ENCODE measurements at places on chromosomes 1 and 21. TPM values are rescaled to one million over a fixed set of nuclear protein-coding genes. Genes with fewer than 3 reads are reported as not detected.

- no peak for DNase-seq
- no peaks in the 10 kb centered on the region for H3K27me3 ChIP-seq
- no peaks in the 10 kb centered on the region for H3K36me3 ChIP-seq
- H3K4me3 ChIP-seq, result no peak overlapping the region
- peaks cover 68% of the 10 kb centered on the region for H3K4me1 ChIP-seq
These were observed 7.6 kb downstream of the SIPA1L2 start for GRCh38 chr1:232622378-232622777.

DNA sequence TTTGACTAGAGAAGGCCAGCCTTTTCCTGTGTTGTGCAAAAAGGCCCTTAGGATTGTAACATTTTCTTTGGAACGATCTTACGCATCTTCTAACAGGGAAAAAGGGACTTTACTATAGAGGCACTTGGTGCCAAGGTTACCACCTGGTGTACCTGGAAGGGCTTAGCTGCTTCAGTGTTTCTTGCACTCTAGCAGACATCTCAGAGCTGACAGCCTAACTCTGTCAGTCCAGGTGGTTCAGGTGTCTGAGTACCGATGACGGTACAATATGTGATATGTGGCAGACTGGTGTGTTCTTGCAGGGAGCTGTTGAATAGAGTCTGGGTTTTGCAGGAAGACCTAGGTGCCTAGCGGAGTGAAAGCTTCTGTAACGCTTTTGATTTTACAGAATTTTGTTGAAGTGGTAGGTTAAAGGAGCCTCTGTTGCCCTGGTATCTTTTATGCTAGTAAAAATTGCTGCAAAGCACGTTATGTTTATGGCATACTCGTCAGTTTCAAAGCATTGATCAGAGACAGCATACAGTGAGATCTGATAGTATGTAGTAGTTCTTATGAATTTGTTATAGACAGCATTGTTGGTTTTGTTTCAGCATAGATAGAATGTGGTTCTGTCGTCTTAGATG is 1.4 kb downstream of the MAGI3 start:
- no peaks in the 10 kb centered on the region for H3K36me3 ChIP-seq
- no peaks in the 10 kb centered on the region for H3K27me3 ChIP-seq
- peak overlapping the region; percentile 98 for H3K4me3 ChIP-seq
- peaks cover 48% of the 10 kb centered on the region for H3K4me1 ChIP-seq

- peak overlapping the region; percentile 42 for H3K4me3 ChIP-seq
- no peak for DNase-seq
- no peaks in the 10 kb centered on the region for H3K27me3 ChIP-seq
- no peaks in the 10 kb centered on the region for H3K36me3 ChIP-seq
- no peak overlapping the region for H3K27ac ChIP-seq
These were observed 317 bp downstream of the SPAG17 start for GRCh38 chr1:118184739-118185083.

DNA sequence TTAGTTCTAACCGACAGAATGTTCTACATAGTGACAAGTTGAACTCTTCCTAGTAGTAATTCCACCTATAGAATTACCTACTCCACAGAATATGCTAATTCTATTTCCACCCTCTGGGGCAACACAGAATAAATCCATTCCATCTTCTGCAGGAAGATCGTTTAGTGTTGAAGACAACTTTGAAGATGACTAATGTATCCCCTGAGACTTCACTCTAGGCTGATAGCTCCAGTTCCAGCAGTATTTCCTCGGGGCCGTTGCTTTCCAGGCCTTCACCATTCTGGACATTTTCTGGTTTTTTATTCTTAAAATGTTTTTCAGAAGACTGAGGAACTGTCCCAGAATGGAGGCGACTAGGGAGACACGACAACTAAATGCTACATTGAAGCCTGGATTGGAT is 61.0 kb upstream of the CSF1 start:
- no peak for DNase-seq
- peaks cover 8% of the 10 kb centered on the region for H3K4me1 ChIP-seq
- H3K27me3 ChIP-seq, result no peaks in the 10 kb centered on the region
- no peak overlapping the region for H3K4me3 ChIP-seq

DNA sequence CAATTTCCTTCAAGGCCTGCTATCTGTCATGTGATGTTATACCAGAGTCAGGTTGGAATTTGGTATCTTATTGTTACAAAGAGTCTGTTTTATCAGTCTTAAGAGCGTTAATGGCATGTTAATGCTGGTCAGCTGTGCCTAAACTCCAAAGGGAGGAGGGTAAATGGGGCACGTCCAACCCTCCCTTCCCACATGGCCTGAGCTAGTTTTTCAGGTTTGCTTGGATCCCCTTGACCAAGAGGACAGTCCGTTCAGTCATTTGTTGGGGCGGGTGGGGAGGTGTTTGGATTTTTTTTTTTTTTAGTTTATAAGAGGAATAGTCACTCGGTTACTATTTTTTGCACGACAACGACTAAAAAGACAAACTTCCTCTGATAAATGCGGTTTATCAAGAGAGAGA is 63.8 kb upstream of the LYST start:
- H3K4me3 ChIP-seq, result no peak overlapping the region
- no peak overlapping the region for H3K27ac ChIP-seq
- H3K4me1 ChIP-seq, result peaks cover 7% of the 10 kb centered on the region
- DNase-seq, result no peak
- H3K36me3 ChIP-seq, result no peaks in the 10 kb centered on the region
- H3K27me3 ChIP-seq, result no peaks in the 10 kb centered on the region

GRCh38 chr1:25994402-25995150 is 3.3 kb downstream of the PAFAH2 start:
- DNase-seq, result no peak
- no peaks in the 10 kb centered on the region for H3K36me3 ChIP-seq
- peaks cover 23% of the 10 kb centered on the region for H3K4me1 ChIP-seq
- no peak overlapping the region for H3K4me3 ChIP-seq
- no peaks in the 10 kb centered on the region for H3K27me3 ChIP-seq
- no peak overlapping the region for H3K27ac ChIP-seq

DNA sequence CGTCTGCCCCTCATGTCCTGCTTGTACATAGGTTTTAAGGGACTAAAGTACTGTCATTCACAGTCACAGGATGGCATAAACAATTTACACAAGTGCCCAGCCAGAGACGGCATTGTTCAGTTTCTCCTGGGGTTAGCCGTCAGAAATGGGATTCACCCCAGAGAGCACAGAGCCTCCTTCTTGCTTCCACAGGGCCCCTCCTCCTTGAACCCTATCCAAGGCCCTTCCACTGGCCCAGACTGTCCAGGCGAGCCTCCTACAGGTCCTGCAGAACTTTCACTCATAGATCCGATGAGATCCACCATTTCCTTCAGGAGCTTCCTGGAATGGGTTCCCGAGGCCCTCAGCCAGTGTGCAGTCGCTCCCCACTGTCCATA is 10.0 kb downstream of the AVPR1B start:
- H3K4me1 ChIP-seq, result peaks cover 5% of the 10 kb centered on the region
- H3K4me3 ChIP-seq, result no peak overlapping the region
- no peak for DNase-seq
- peaks cover 6% of the 10 kb centered on the region for H3K27me3 ChIP-seq

DNA sequence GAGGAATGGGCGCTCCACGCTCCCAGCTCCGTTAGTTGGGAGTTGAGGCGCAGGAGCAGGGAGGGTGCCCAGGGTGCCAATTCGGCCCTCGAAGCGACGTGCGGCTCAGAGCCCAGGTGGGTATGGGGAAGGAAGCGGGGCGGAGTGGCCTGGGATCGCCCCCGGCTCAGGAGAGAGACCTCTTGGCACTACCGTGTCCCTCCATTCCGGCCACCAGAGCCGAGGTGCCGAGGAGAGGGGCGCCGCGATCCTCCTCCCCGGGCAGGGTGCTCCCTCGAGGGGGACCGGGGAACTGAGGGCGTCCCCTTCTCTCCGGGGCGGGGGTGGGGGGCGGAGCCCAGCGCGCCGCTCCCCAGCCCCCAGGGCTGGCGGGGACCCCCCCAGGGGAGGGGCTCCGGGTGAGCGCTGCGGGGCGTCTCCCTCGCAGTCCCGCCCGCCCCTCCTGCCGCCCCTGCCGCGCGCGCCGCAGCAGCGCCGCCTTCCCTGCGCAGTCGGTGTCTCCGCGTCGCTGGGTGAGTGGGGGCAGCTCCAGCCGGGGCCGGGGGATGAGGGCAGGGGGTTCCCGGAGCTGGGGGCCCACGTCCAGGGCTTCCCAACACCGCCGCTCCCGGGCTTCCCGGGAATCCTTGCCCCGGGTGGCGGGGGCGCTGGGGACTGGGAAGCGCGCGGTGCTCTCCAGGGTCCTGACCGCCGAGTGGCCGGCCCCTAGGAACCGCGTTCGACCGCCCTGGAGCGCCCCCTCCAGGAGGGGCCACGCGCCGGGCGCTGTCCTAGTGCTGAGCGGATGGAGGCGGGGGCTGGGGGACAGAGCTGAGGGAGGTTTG is at the start of gene HPCA:
Gene HPCA (plus strand): TSS at position 488 of the 824 bp plus-strand sequence. CDS start 2,408 bp downstream, outside the sequence.
- H3K27me3 ChIP-seq, result peaks cover 26% of the 10 kb centered on the region
- no peaks in the 10 kb centered on the region for H3K36me3 ChIP-seq
- H3K4me1 ChIP-seq, result peaks cover 15% of the 10 kb centered on the region
- no peak within 1 kb of the TSS for H3K27ac ChIP-seq

- H3K27ac ChIP-seq, result no peak overlapping the region
- no peak overlapping the region for H3K4me3 ChIP-seq
- no peaks in the 10 kb centered on the region for H3K4me1 ChIP-seq
- H3K36me3 ChIP-seq, result no peaks in the 10 kb centered on the region
These were observed 40.8 kb upstream of the DYNLT5 start for GRCh38 chr1:66711420-66711819.

GRCh38 chr1:47211796-47212269 is 20.2 kb downstream of the TAL1 start:
- H3K36me3 ChIP-seq, result no peaks in the 10 kb centered on the region
- DNase-seq, result no peak
- no peak overlapping the region for H3K4me3 ChIP-seq

- no peak for DNase-seq
- H3K27ac ChIP-seq, result peak overlapping the region; percentile 75
- H3K4me1 ChIP-seq, result peaks cover 83% of the 10 kb centered on the region
- H3K36me3 ChIP-seq, result no peaks in the 10 kb centered on the region
- H3K27me3 ChIP-seq, result no peaks in the 10 kb centered on the region
- no peak overlapping the region for H3K4me3 ChIP-seq
These were observed 45.5 kb downstream of the DDR2 start for GRCh38 chr1:162677607-162678371.

DNA sequence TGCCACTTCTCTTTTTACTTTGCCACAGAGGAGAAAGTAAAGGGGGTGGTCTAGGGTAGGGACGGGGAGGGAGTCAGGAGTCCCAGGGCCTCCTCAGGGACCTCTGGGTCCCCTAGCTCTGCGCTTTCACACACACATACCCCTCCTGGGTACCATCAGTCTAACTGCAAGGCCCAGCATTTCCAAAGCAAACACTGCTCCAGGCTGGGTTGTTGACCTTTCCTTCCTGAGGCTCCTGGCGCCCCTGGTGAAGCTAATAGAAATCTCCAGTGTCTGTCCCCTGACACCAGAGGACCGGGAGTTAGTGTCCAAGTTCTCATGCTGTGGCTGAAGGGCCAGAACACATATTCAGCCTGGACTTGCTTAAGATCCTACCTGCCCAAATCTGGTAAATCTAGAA is 3.9 kb downstream of the TMEM63A start:
- DNase-seq, result no peak
- no peak overlapping the region for H3K4me3 ChIP-seq
- H3K36me3 ChIP-seq, result peaks cover 26% of the 10 kb centered on the region
- H3K27me3 ChIP-seq, result no peaks in the 10 kb centered on the region
- peak overlapping the region; percentile 38 for H3K27ac ChIP-seq

DNA sequence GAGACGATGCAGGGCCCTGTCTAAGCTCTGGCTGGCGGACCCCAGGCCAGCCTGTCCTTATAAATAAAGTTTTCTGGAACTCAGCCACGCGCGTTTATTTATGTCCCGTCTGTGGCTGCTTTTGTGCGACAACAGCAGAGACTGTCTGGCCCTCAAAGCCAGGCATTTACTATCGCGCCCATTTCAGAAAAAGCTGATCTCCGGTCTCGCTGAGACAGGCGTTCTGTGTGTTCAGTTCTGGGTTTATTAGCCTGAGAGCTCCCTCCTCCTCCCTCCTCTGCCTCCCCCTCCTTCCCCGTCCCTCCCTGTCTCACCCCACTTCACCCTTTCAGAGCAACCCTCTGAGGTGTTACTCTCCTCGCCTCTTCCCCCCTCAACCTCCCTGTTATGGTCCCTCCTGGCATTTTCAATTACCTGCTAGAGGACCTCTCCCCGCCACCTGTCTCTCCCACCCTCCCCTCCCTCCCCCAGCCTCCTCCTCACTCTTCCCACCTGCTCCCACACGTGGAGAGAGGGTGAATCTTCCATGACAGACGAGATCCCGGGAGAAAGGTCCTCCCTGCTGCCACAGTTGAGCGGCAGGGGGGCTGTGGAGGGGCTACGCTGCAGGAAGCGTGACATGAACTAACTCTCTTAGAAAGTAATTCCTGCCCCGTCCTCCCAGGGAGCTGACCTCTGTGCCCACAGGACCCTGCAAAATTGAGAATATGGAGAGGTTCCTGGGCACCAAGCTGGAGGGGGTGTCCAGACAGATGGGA is 59.9 kb downstream of the SPSB1 start:
- H3K4me1 ChIP-seq, result peaks cover 87% of the 10 kb centered on the region
- H3K27ac ChIP-seq, result peak overlapping the region; percentile 59
- no peak overlapping the region for H3K4me3 ChIP-seq
- no peaks in the 10 kb centered on the region for H3K27me3 ChIP-seq

GRCh38 chr1:155125946-155126555 is 1.6 kb upstream of the EFNA1 start:
- DNase-seq, result no peak
- H3K4me3 ChIP-seq, result peak overlapping the region; percentile 69
- H3K27me3 ChIP-seq, result no peaks in the 10 kb centered on the region
- peak overlapping the region; percentile 97 for H3K27ac ChIP-seq

- peaks cover 10% of the 10 kb centered on the region for H3K4me1 ChIP-seq
- H3K36me3 ChIP-seq, result no peaks in the 10 kb centered on the region
- H3K4me3 ChIP-seq, result no peak overlapping the region
- H3K27me3 ChIP-seq, result no peaks in the 10 kb centered on the region
These were observed 110.7 kb downstream of the SIPA1L2 start for GRCh38 chr1:232519186-232519585.

MAP3K21 gene
- 0.34 TPM for total RNA-seq

TRIM63 gene
- total RNA-seq, result not detected

IVL gene
- not detected for total RNA-seq

OR6K3 gene
- not detected for total RNA-seq

AMPD1 gene
- total RNA-seq, result not detected

RIMS3 gene
- 13.0 TPM for total RNA-seq

RGSL1 gene
- not detected for total RNA-seq
